AG04449 (cell line): ENCODE measurements at places on chromosomes 16 and 17.

DNA sequence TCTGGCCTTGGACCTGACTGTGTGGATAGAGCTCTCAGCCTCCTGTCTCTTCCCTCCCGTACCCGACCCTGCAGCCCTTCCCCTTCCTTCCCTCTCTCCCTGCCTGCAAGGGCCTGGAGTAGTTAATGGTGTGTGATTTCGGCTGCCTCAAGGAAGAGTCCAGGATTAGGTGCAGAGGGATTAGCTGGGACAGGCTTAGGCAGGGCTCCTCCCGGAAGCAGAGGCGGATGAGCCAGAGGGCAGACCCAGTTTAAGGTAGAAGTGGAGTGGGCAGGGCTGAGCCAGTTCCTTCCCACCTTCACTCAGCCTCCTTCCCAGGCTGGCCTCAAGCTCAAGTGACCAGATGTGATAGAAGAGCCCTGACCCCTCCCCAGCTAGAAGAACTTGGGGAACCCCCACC lies 16.8 kb downstream of the GUCY2D start:
- no peak for DNase-seq

- DNase-seq, result no peak
Observed at GRCh38 chr17:44795421-44795820, 34.7 kb downstream of the GJC1 start.

DNA sequence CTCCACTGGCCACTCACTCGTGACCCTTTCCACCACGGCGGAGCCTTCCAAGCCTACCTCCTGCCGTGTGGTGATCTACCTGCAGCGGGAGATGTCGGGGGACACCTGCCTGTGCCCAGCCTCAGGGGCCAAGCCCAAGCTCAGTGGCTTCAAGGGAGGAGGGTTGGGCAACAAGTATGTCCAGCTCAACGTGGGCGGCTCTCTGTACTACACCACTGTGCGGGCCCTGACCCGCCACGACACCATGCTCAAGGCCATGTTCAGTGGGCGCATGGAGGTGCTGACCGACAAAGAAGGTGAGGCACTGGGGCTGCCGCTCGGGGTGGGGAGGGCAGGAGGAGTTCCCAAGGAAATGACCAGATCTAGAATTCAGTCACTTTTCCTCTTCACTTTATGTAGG lies 3.9 kb downstream of the TNFAIP1 start:
- DNase-seq, result no peak

DNA sequence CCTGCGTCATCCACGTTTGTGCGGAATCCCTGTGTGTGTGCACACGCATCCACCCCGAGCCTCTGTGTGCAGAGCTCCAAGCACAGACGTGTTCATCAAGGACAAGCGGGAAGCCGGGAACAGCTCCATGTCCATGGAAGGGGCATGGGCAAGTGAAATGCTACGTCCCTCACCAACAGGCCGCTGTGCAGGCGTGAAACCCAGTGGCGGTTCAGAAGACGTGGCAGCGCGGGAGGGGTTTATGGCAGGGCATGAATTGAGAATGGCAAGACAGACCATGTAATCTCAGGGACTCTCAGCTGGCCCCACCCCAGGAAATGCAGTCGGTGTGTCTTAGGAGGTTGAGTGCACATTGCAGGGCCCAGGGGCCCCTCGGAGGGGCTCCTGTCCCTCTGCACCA lies 52.7 kb downstream of the TBC1D16 start:
- DNase-seq, result no peak

DNA sequence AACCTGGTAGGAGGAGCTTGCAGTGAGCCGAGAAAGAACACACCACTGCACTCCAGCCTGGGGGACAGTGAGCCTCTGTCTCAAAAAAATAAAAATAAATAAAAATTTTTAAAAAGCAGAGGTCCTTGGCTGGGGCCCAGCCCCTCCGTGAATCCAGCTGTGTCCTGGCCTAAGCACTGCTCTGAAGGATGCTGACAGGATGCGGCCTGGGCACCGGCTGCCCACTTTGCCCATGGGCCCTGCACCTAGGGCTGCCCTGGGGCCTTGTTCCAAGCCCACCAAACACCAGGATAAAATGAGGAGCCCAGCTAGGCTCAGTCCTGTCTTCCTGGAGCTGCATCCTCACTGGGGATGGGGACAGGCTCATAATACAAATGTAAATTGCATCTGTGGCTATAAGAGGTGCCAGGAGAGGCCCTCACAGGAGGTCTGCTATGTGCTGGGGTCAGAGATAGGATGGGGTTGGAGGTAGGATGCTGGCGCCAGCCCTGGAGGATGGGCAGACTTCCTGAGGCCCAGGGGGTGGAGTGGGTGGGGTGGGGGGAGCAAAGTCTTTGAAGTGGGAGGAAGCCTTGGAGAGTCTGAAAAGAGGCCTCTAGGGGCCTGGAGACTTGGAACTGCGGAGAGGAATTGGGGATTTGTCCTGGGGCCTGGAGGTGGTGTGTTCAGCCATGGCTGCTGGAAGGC lies 6.2 kb downstream of the C16orf89 start:
- no peak for DNase-seq

- no peak for DNase-seq
Observed at GRCh38 chr17:70780031-70780430, 610.7 kb downstream of the KCNJ2 start.

DNA sequence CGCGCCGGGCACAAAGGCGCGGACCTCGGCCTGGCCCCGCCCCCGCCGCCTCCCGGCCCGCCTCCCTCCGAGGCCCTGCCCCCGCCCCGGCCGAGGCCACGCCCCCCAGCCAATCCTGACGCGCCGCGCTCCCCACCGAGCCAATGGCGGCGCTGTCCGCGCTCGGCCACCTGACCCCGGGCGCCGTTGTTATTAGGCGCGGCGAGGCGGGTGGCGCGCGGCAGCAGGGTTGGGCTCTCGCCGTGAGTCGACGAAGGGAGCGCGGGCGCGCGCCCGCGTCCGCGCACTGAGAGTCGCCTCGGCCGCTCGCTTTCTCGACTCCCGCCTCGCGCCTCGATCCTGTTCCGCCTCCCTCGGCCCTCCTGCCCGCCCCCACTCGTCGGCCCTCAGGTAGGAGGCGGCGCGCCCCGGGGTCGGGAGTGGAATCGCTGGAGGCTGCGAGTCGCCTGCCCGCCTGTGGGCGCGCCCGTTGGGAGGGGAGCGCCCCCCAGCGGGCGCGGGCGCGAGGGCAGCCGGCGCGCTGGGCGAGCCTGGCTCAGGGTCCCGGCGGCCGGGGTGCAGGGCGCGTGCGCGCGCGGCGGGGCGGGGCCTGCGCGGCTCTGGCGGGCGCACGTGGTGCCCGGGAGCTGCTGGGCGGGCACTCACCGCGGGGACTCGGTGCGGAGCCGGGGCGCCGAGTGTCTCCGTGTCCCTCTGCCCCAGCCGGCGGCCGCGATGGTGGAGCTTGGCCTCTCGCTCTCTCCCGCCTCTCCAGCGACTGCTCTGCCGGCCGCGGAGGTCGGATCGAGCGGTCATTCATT lies 405 bp upstream of the CBLN1 start:
- DNase-seq, result no peak

- no peak for DNase-seq
Observed at GRCh38 chr17:69620363-69620762, 205.9 kb downstream of the MAP2K6 start.

- DNase-seq, result no peak
Observed at GRCh38 chr17:45429339-45430005, 3.2 kb downstream of the ARHGAP27 start.

DNA sequence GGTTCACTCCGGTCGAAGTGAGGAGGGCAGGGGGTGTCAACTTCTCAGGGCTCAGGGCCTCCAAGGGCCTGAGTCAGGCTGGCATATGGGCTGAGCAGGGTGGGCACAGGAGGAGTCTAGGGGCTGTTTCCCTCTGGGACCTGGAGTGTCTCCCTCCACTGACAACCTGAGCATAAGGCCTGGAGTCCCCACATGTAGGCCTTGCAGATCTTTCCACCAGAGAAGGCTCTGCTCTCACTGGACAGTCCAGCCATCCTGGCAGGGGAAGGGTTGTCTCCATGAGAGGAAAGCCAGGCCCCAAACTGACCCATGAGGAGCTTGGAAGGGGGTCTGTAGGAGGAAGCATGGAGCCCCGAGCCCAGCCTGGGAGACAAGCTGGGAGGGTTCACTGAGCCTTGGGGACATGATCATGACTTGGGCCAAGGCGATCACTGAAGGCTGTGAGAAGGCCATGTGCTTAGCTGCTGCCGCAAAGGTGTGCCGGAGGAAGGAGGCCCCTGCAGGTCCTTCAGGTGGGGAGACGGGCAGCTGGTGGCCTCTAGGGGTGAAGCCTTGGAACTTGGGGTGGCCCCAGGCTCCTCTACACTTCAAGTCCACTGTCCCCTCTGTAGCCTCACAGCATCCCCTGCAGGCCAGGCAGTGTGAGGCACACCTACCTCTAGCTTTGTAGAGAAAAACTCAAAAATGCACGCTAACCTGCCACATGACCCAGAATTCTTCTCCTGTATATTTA lies 9.9 kb downstream of the CMTM2 start:
- DNase-seq, result no peak

- DNase-seq, result no peak
Observed at GRCh38 chr17:6546069-6546718, 10.2 kb downstream of the PITPNM3 start.

DNA sequence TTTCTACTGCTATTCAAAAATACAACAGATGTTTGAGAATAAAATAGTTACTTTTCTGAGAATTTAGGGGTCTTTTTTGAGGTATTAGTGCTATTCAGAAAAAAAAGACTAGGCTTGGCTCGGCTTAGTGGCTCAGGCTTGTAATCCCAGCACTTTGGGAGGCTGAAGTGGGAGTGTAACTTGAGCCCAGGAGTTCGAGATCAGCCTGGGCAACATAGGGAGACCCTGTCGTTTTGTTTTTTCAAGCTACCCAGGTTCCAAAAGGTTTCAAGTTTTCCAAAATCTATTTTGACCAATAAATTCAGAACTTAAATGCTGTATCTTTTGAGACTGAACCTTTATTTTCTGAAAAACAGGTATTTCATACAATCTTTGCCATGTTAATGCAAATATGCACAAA lies 3.2 kb upstream of the ARL6IP1 start:
- DNase-seq, result no peak

GRCh38 chr16:71311553-71312158 lies 22.5 kb upstream of the CMTR2 start:
- DNase-seq, result no peak

DNA sequence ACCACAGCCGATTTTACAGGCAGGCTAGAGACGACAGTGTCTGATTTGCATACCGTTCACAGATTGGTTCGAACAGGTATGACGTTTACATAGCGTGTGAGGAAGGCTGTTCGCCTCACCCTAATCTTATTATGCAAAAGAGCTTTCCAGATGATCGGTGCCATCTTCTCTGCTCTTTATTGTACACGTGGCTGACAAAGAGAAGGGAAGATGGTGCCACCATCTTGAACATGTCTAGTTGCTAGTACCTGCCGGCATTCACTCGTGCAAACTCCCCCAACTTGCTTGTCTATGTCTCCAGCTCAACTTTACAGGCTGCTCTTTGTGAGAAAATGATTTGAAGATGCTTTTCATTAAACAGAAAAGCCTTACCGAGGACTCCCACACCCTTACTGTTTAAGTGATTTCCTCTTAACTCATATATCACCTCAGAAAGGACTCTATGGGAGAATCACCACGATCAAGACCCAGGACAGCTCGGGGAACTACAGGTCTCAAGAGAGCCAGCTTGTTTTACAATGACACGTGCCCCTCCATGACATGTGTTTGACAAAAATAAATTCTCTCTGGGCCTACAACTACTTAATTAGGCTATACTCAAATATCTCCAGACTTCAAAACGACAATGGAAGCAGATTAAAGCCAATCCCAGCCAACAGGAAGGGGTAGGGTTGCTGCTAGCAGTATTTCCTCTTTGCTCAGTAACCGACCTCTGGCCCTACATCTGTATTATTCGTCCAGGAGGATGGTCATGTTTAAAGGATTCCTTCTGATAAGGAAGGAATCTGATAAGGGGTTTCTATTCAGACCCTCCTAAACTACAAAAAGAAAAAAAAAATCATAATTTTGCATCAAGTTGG lies 480.6 kb downstream of the TMEM114 start:
- no peak for DNase-seq

DNA sequence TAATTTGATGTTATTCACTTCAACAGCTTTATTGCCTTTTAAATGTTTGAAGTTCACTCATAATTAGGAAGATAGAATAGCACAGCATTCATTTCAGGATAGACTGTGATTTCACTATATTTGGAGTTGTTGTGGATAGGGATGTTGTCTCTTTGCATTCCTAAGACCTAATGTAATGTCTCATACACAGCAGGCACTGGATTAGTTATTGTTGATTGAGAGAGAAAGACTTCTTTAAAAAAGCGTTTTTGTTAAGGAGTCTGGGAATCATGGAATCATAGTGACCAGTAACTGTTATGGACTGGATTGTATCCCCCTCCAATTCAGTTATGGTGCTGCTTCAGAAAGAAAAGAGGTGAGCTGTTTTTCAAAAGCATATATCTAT lies 122.0 kb downstream of the USP22 start:
- DNase-seq, result no peak

DNA sequence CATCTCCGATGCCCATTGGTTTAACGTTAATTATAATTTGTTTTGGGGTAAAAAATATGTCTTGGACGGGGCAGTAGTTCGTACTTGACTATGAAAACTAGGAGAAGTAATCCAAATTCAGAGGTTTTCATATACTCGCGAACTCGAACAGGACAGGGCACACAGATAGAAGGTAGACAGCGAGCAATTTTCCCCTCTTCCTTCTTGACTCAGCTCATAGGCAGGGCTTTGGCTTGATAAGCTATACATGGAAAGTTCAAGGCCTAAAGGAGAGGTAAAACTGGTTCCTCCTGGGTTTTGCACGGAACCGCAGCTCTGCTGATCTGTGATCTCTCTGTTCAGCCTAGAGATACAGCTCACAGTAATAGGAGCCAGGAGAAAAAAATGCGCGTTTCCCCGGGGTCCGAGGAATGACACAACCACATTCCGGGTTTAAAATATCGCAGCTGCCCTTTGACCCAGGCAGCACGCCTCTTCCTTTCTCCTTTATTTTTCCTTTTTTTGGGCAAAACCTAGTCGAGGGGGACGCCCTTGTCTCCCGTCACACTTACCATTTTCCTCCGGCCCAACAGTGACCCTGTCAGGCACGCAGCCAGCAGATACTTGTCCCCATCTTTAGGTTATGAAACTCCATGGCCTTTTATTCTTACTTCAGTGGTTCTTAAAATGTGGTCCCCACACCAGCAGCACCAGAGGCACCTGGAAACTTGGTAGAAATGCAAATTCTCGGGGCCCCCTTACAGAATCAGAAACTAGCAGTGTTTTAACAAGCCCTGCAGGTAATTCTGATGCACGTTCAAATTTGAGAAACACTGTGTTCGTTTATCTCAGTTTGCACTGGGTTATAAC lies 1.7 kb upstream of the LASP1 start:
- no peak for DNase-seq

GRCh38 chr16:3007059-3007956 lies 5.4 kb upstream of the CLDN9 start:
- no peak for DNase-seq

- DNase-seq, result no peak
Observed at GRCh38 chr16:82924075-82924854, 297.5 kb downstream of the CDH13 start.

GRCh38 chr16:5036228-5037156 lies 2.8 kb upstream of the NAGPA start:
- DNase-seq, result no peak
